Activated naive CD8-positive, alpha-beta T cell treated with anti-CD3 and anti-CD28 coated beads for 36 hours (primary cell): ENCODE measurements at places on chromosomes 12 and 14. TPM values are rescaled to one million over a fixed set of nuclear protein-coding genes. Genes with fewer than 3 reads are reported as not detected.

The MAP1LC3B2 gene
- 1.7 TPM for total RNA-seq

- H3K27me3 ChIP-seq = no peaks in the 10 kb centered on the region
- H3K4me1 ChIP-seq = peaks cover 43% of the 10 kb centered on the region
- peaks cover 13% of the 10 kb centered on the region for H3K36me3 ChIP-seq
- DNase-seq = no peak
Measured at GRCh38 chr12:121889274-121889624, 659 bp downstream of the PSMD9 start.

DNA sequence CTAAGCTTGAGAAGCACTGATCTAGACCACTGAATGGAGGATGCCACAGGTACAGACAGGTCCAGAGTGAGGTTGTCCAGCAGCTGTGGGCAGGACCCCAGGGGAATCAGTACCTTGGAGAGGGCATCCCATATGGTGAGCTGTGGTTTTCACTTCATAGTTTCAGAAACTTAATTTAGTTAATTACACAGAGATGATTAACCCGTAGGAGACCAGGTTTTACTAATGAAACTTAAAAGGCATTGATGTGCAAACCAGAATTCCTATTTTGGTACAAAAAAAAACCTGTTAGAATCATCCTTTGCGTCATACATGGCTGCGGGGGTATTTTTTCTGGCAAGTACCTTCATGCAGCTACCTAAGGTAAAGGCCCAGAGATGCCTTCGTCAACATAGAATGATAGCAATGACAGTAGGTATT lies 159.3 kb downstream of the DACT1 start:
- no peaks in the 10 kb centered on the region for H3K36me3 ChIP-seq
- DNase-seq = no peak
- no peaks in the 10 kb centered on the region for H3K4me1 ChIP-seq
- H3K27ac ChIP-seq = no peak overlapping the region

DNA sequence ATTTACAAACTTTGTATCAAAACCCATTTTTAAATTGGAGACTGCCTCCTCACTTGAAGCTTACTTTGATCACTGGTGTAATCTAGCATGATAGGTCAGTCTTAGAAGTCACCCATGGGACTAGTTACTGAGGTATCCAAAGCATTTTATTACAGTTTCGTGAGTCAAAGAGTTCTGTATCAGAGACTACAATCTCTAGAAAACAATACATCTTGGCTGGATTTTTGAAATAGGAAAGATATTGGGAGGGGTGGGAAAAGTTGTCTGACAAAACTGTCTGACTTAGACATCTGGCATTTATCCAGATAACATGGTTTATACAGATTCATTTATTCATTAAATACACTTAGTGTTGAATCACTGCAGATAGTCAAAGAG lies 173.5 kb upstream of the PDZRN4 start:
- DNase-seq = no peak
- no peak overlapping the region for H3K4me3 ChIP-seq
- no peaks in the 10 kb centered on the region for H3K27me3 ChIP-seq
- H3K4me1 ChIP-seq = no peaks in the 10 kb centered on the region
- no peaks in the 10 kb centered on the region for H3K36me3 ChIP-seq
